IPS-NIHi11 (cell line): ENCODE measurements at places on chromosomes 16 and 17.

DNA sequence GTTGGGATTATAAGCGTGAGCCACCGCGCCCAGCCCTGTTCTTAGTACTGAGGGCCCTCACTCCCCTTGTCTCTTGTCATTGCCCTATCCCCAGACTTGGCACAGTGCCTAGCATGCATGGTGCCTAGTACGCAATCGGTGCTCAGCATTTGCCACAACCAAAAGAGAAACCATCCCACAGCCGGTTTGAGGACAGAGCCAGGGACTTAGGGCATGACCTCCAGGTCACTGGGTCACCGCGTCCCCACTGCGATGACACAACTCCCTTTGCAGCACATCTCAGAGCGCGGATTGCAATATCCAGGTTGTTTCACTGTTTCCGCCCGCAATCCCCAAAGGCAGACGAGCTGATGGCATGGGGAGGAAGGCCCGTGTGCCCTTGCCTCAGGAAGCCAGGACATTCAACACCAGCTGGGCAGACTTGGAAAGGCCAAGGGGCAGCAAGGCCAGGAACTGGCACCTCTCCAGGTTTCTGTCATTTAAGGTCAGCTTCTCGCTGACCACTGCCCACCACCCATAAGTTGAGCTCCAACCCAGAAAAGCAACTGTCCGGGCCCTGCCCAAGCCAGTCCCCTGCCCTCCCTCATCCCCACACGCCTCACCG is 274.5 kb downstream of the MRTFB start:
- DNase-seq: no peak

GRCh38 chr17:32341141-32341856 is 674 bp downstream of the C17orf75 start:
- no peak for DNase-seq

DNA sequence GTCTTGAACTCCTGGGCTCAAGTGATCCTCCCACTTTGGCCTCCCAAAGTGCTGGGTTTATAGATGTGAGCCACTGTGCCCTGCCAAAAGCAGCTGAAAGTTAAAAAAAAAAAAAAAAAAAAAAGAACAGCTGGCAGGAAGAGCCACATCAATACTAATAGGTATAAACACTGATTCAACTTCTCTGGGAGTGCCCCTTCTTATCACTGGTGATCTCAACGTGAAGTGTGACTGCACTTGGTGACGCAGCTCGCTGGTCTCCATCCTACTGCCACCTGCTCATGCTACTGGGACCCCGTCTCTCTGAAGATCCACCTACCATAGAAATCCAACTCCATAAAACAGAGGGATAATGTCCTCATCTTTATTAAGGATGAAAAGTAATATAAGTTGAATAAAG is 40.8 kb downstream of the RNF157 start:
- DNase-seq: no peak

DNA sequence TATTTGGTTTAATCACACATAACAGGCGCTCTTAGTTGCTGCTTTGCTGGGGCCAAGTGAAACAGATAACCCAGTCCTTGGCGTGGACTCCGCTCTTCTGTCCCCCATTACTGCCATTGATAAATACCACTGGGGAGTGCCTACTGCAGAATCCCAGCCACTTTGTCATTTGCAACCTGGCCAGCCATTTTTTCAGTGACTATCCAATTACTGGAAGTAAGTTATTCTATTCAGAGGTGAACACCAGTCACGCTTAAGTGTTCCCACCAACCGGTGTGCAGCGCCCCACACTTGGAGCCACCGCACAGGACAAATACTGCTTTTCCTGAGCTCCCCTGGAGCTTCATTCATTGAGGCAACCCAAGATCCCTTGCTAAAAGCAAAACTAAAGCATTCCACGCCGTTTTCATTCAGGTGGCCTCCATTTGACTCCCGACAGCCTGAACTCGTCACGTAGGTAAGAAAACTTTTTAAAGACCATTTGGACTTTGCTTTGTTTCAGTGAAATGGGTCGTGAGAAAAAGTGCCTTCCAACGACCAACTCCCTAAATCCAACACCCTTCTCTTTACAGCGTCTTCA is 1.8 kb downstream of the USP7 start:
- no peak for DNase-seq

DNA sequence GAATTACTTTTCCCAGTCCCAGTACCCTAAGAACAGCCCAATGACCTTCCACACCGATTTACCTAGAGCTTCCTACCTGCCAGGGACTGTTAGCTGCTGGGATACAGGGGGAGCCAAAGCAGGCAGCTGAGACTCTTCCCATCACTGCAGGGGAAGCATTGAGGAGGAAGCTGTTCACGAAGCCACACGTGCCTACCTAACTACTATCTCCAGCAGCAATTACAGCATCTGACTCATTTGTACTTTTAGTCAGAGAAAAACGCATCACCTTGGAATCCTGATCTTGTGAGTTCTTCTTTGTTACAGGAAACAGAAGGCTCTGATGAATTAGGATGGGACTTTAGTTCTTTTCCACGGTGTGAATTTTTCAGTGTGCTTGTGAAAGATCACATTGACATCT is 113.7 kb upstream of the DHX40 start:
- DNase-seq: no peak

DNA sequence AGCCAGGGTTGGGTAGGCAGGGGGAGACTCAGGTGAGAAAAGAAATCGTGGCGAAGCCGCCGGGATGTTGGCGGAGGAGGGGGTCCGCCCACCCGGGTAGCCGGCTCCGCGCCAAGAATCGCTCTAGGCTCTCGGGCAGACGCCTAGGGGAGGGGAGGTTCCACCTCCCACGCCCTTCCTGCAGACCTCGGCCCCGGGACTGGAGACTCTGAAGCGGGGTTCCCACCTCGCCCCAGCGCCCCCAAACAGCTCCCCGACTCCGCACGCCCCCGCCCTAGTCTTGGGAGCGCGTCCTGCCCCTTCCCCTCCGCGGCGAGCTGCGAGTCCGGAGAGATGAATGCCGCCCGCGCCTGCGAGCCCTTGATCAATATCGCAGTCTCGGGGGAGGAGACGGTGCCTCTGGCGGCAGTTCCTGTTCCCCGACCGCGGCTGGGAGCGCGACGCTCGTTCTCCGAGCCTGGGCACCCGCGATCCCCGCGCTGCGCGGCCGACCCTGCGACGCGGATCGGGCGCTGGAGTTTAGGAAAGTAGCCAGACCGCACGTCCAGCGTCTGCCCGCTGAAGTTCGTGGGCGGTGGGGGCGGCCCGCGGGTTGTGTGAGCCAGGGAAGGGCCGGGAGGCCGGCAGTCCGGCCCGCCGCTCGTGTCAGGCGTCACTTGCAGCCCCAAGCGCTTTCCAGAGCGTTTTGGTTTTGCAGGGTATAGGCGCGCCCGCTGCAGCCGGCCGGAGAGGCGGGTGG is 790 bp downstream of the CRHR1 start:
- peak; percentile 57 for DNase-seq

- no peak for DNase-seq
These were observed 371.9 kb downstream of the HS3ST3B1 start for GRCh38 chr17:14672830-14673229.

GRCh38 chr16:11201498-11202259 is 54.3 kb downstream of the SOCS1 start:
- DNase-seq: peak; percentile 69
